ENCODE measurements at places on chromosomes 6 and 20.

- DNase-seq, result no peak
Observed at GRCh38 chr6:31474871-31475286, 23.1 kb upstream of the MICB start.

GRCh38 chr20:11394145-11394833 is 523.4 kb upstream of the BTBD3 start:
- no peak for DNase-seq

- DNase-seq, result no peak
Observed at GRCh38 chr6:26025047-26025893, 62.0 kb upstream of the HFE start.

DNA sequence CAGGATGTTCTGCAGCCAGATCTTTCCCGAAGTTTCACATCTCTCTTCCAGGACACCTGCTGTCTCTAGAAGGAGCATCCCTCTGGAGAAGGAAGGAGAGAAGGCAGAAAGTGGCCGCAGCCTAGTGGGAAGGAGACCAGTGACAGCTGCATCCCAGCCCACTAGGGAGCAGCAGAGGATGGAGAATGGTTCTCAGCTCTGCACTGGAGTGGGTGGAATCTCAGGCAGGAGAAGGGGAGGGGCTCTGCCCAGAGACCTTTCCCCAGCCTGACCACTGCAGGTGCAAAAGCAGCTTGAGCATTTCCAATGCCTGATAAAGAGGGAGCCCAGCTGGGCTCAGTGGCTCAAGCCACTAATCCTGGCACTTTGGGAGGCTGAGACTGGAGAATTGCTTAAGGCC is 32.3 kb downstream of the NCR2 start:
- peak; percentile 56 for DNase-seq

DNA sequence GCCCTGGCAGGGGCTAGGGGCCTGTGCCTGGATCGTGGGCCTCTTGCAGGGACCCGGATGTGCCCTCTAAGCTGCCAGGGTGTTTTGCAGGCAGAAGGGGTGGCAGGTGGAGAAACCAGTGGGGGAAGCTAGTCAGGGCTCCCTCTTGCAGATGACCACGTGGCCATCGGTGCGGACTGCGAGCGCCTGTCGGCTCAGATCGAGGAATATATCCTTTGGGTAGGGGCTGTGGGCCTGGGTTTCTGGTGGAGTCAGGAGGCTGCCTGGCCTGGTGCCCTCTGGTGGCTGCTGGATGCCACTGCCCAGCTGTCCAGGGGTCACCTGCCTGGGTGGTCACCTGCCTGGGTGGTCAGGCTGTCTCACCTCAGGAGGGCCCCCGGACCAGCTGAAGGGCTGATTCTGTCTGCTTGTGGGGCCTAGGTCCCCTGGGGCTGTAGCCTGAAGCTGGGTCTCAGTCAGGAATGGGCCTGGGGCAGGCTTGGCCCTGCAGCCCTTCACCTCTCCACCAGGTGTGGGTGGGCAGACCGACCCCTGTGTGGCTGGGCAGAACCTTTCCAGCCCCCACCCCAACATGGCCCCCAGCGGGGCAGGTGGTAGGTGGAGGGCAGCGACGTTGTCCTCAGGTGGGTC is 6.7 kb downstream of the TCEA2 start:
- DNase-seq, result no peak

DNA sequence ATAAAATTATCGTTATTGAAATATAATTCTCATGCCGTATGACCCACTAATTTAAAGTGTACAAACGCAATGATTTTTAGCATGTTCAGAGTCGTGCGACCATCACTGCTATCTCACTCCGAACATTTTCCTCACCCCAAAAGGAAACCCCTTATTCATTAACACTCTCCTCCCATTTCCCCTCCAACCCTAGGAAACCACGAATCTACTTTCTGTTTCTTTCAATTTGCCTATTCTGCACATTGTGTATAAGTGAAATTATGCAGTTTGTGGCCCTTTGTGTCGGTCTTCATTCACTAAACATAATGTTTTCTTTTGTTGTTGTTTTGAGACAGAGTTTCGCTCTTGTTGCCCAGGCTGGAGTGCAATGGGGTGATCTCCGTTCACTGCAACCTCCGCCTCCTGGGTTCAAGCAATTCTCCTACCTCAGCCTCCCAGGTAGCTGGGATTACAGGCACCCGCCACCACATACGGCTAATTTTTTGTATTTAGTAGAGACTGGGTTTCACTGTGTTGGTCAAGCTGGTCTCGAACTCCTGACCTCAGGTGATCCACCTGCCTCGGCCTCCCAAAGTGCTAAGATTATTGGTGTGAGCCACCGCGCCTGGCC is 99.7 kb upstream of the ZNF217 start:
- DNase-seq, result no peak

- no peak for DNase-seq
Observed at GRCh38 chr20:37649017-37649416, 44.8 kb upstream of the CTNNBL1 start.

GRCh38 chr6:33959661-33960344 is 156.0 kb upstream of the MLN start:
- no peak for DNase-seq
